ENCODE measurements at places on chromosomes 2 and 18.

DNA sequence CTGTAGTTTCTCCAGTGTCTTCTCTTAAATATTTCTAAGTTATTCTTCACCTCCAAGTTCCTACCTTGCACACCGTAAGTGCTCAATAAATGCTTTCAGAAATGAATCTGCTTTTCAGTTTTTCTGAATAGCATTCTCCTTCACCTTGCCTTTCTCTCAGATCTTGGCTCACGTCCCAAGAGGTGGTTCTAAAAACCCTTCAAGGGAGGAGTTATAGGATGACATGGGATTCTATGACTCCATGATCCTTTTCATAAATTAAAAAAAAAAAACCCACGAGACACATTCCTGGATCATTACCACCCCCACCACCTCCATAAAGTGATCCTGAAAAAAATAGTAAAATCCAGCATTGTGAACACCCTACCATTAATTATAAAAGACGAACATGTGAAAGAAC is 11.7 kb downstream of the KCTD1 start:
- no peak for DNase-seq

DNA sequence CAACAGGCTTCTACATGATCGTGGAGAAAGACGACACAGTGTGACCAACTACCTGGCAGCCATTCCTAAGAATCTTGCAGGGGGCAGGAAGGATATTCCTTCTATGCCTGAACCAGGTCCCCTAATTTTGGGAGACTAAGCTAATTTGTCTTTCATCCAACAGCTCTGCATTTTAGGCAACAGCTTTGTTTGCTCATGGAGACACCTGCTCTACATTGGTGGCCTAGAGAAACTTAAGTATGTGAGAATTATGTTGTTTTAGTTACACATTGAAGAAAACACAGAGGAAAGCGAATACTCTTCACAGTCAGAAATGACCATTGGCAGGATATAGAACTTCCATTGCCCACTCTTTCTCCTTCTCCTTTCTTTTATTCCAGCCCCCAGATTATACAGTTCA is 75.2 kb downstream of the ASXL3 start:
- DNase-seq: no peak

DNA sequence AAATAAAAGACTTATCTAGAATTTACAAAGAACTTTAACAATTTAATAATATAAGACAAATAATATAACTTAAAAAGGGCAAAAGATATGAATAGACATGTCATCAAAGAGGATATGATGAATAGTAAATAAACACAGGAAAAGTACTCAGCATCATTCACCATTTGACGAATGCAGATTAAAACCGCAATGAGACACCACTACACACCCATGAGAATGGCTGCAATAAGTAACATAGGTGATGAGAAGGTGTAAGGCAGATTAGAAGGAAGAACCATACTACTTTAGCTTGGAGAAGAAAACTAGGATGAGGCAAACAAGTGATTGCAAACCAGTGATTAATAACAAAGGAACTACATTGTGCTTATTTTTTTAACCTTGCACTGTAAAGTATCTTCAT is 152.0 kb downstream of the CYRIA start:
- DNase-seq: no peak

DNA sequence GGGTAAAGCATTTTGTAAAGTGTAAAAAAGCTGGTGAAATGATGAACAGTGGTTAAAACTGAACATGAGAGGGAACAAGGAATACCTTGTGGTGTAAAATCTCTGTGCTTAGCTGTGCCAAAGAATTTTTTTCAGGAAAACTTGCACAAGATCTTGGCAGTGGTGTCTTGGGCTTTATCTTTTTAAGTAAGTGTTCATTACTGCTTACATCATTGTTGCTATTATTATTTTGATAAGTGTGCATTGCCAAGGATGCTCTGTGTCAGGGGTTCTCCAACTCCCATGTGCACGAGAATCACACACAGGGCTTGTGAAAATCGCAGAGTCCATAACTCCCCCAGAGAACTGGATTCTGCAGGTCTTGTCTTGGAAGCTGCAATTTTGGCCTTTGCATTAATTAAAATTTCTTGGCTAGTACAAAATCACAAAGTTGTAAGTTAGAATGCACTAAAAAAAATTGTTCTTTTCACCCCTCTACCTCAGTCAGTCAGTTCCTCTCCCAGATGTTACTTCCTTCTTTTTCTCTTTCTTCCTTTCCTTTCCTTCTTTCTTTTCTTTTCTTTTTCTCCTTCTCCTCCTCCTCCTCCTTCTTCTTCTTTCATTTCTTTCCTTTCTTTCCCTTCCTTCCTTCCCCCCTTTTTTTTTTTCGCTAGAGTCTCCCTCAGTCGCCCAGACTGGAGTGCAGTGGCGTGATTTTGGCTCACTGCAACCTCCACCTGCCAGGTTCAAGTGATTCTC is 37.8 kb downstream of the GATA6 start:
- no peak for DNase-seq

DNA sequence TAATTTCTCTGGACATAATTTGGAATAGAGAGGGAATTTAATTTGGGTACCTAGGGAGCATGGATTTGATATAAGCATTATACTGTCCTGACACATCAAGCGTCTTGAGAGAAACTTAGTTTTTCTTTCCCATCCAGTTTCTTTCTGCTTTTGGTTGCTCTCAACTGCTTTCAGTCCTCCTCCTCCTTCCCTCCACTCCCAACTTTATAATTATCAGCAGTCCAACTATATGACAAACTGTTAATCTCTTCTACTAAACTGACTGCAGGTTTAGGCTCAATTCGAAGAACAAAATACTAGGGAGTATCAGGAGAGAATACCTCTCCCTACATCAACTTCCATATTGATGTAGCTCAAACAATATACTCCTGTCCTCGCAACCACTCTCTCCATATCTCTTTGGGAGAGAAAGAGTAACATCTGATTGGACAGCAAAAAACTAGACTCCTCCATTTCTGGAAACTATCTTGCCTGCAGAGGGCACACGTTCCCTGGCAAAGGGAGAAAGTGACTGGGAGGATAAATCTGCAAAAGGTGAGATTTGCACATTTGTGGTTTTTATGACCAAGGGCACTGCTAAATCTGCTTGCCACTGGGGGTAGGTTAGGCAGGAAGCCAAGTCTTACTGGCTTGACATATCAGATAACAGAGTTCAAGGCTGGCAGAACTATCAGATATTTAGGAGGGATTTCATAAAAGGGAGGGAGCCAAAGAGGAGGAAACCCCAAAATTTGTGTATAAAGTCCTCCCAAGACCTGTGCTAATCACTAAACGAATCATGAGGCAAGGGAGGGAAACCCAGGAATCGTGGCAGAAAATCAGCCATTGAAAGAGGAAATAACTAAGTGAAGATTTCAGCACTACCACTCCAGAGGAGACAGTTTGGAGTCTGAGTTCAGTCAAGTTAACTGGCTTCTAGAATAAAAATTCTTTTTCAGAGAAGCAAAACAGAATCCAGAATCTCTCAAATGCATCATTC is 40.0 kb downstream of the ICA1L start:
- DNase-seq: no peak

DNA sequence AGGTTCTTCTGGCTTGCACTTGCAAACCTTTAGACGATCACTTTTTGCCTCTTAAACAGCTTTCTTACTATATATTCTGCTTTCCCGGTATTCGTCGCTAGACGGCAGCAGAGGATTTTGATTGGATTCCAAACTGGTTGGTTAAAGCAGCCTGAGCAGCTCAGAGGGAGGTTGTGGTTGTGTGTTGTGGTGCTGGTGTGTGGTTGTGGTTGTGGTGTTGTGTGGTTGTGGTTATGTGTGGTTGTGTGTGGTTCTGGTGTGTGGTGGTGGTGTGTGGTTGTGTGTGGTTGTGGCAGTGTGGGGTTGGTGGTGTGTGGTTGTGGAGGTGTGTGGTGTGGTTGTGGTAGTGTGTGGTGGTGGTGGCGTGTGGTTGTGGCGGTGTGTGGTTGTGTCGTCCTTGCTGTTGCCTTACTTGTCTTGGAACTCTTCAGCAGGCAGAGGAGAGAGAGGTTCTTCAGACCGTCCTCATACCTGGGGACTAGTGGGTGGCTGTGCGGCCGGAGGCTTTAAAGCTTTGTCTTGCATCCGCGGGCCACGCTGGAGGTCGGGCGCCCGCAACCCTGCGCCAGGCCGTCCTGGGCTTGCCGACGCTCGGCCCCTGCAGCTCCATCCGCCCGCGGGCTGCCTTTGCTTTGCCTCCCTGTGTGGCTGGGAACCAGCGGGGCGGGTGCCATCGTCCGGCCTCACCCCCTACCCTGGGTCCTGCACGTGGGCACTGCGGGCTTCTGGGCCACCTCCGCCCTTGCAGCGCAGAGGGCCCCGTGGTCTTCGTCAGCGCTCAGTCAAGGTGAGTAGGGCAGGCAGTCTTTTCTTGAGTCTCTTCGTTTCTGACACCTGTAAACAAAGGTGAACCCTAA is 190.8 kb downstream of the ARHGAP28 start:
- peak; percentile 57 for DNase-seq

DNA sequence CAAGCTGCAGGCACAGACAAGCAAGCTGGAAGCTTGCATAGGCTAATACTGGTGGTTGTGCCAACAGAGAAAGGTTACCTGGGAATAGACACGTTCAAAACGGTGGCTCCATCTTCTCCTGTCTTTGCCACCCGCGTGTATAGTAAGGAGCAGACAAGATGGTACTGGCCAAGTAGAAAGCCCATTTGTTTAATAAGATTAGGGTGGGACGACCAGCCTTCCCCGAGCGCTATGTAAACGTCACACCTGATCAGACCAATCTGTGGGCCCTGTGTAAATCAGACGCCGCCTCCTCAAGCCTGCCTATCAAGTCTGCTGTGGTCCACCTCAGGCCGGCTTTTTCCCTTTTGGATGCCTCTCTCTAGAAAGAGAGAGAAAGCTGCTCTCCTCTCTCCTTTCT is 189.2 kb downstream of the LAMA1 start:
- no peak for DNase-seq

GRCh38 chr2:186584053-186584452 is 5.8 kb upstream of the ITGAV start:
- DNase-seq: no peak

- no peak for DNase-seq
These were observed 336.6 kb downstream of the DSC3 start for GRCh38 chr18:30705943-30706342.

DNA sequence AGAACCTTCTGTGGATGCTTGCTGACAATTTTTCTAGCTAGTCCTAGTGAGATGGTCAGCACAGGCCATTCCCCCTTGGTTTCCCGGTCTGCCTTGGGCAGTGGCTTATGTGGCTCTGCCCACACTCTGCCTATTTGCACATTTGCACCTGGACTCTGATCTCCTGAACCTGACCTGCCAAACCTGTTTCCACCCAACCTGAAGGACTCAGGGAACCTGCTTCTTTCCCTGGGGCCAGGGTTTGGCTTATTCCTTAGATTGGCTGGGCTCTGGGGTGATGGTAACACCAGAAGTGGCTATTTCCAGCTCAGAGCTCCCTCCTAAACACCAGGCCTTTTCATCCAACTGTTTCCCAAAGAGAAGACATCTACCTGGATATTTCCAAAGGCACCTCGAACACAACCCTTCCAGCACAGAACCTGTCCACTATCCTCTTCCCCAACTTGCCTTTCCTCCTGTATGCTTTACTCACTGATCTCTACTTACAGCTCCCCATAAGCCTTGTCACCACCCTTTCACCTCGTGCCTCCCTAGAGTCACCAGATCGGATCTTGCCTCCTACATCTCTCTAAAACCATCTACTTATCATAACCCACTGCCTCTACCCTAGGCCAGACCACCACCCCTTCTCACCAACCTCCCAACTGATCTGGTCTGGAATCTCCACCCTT is 5.8 kb upstream of the MTA3 start:
- DNase-seq: no peak

- no peak for DNase-seq
These were observed 29.4 kb downstream of the THADA start for GRCh38 chr2:43566461-43566729.

- no peak for DNase-seq
These were observed 124.3 kb upstream of the DNAJC10 start for GRCh38 chr2:182591774-182592173.

GRCh38 chr2:64626963-64627760 is 26.6 kb downstream of the SERTAD2 start:
- no peak for DNase-seq

GRCh38 chr2:29004755-29005154 is 23.7 kb downstream of the TOGARAM2 start:
- no peak for DNase-seq

DNA sequence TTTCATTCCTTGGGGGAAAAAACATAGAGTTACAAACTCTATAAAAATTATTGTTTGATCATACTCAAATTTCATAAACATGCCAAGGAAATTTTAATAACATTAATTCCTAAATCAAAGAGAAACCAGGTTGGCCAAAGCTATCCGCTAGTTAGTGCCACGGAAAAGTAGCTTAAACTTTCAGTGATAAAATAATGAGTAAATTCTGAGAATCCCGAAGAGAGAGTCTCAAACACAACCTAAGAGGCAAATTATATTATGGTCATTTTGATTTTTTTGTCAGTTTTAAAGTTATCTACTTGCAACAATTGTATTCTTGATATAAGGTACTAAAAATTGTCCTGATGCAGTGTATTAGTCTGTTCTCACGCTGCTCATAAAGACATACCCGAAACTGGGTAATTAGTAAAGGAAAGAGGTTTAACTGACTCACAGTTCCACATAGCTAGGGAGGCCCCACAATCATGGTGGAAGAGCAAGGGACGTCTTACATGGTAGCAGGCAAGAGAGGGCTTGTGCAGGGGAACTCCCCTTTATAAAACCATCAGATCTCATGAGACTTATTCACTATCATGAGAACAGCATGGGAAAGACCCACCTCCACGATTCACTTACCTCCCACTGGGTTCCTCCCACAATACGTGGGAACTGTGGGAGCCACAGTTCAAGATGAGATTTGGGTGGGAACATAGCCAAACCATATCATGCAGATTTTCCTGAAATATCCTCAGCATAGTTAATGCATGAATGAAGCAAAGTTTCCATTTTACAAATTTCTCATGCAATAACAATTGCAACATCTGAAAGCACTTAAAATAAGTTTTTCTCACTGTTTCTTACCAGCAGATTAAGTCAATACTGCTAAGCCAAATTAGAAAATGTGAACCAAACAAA is 205.9 kb upstream of the STK17B start:
- no peak for DNase-seq

- no peak for DNase-seq
These were observed 55.5 kb downstream of the SGPP2 start for GRCh38 chr2:222479859-222480258.

GRCh38 chr2:2804528-2804927 is 473.5 kb upstream of the MYT1L start:
- no peak for DNase-seq

DNA sequence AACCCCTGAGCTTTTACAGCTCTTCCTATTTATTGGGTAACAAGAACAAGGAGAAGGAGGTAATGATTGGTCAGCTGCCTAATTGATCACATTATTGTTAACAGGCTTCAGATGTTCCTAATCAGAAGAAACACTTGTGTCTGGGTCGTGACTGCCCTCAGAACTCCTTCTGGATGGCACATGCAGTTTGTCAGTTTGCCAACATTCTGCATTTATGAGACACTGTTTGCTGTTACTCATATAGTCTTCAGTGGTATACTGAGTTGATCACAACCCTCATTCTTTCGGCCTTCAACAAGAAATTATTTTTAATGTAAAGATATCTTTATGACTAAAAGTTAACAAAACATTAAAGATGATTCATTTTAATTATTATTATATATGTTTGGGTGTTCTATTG is 95.7 kb upstream of the DOCK10 start:
- DNase-seq: no peak
